ENCODE measurements at places on chromosomes 2 and 18.
A peak's percentile ranks its signal among the peaks of the same experiment; 100 is the strongest.

GRCh38 chr18:8142932-8143331 is 466.3 kb upstream of the RAB12 start:
- no peak for DNase-seq

GRCh38 chr2:236629961-236630872 is 60.6 kb downstream of the ACKR3 start:
- no peak for DNase-seq

DNA sequence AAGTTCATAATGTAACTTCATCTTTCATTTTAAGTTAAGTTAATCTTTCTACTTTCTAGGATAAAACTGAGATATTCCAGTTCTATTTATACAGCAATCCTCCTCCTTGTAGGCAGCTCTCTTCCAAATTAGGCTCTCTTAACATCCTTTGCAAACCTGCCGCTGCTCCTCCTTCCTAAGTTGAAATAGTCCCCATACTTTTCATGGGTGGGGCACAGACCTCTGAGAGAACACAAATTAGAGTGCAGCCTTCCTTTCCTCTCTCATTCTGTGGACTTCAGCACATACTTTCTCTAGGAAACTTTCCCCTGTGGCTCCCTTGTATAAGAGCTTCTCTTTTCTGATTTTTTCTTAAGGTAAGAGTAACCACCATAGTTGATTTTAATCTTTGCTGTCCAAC is 28.3 kb downstream of the TWSG1 start:
- no peak for DNase-seq

DNA sequence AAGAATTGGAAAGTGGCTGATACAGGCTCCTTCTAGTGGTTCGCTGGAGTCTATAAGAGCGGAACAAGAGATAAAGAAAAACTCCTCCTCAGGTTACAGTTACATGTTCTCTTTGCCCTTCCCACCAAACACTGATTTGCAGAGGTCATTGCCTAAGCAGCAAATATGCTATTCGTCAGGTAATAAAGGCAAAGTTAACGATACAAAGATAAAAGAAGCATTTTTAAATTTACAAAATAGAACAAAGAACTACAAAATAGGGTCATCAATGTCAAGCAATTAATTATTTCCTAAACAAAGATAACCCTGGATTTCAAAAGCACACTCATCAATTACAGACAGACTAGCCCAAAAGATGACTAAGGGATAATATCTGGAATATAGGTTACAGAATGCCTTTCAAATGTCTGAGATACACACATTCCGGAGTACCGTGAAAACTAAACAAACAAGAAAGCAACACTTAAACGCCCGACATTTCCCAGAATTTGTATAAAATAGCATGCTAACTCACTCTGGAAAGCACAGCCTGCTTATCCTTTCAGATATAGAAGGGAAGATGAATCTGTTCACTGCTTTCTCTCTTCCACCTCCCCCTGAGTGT is 186.4 kb downstream of the MREG start:
- no peak for DNase-seq

- no peak for DNase-seq
Measured at GRCh38 chr18:13868501-13869271, 44.7 kb downstream of the MC5R start.

DNA sequence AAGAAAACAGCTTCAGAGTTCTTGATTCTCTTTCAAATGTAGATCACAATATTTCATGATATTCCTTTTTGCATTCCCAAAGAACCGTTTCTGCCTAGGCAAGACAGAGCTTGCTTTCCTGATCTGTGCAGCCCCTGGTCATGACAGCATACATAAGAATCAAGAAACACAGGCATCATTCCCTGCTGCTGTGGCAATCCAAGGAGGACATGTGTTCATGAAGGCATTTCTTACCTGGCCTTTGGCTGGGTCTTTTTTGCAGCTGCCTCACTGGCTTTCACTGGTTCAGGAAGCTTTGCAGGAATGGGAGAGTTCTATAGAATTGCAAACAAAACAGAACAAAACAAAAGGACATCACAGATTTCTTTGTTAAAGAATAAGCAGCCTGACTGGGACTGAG is 87.6 kb upstream of the NFU1 start:
- no peak for DNase-seq

DNA sequence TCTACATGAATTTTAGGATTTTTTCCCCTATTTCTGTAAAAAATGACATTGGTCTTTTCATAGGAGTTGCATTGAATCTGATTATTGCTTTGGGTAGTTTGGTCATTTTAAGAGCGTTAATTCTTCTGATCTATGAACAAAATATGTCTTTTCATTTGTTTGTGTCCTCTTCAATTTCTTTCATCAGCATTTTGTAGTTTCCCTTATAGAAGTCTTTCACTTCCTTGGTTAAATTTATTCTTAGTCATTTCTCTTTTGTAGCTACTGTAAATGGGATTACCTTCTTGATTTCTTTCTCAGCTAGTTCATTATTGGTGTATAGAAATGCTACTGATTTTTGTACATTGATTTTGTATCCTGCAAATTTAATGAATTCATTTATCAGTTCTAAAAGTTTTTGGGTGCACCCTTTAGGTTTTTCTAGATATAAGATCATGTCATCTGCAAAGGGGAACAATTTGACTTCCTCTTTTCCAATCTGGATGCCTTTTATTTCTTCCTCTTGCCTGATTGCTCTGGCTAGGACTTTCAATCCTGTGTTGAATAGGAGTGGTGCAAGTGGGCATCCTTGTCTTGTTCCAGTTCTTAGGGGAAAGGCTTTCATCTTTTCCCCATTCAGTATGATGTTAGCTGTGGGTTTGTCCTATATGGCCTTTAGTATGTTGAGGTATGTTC is 36.6 kb upstream of the AAK1 start:
- no peak for DNase-seq

- no peak for DNase-seq
Measured at GRCh38 chr2:37920570-37920969, 4.5 kb upstream of the RMDN2 start.

- DNase-seq, result no peak
Measured at GRCh38 chr2:28658369-28658768, 93.3 kb upstream of the PPP1CB start.

DNA sequence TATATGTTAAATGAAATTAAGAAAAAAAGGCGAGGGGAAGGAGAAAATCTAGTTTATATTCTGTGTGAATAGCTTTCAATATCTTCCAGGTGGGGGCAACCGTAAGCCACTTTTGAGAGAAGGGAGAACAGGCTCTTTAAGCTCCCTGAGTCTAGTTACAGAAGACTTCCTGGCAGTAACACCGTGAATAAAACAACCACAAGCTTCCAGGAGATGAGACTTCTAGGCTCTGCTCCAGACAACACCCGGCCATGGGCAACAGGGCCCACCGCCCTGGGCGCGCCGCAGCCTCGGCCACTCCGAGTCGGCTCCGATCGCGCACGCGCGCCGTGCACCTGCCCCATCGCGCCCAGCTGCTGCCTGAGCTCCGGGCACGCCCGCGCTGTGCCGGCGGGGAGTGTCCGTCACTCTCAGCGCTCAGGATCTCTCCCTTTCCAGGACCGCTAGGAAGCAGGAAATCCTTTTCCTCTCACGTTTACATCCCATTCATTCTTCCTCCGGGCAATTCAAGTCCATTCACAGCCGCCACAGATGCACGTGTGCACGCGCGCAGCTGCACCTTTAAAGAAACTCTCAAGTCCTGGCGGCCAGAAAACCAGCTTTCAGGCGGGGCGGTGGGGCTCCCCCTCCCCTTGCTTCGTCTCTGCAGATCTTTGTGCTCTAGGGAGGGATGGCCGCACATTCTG is 19.4 kb upstream of the PAX3 start:
- DNase-seq, result no peak

- no peak for DNase-seq
Measured at GRCh38 chr2:82307511-82307910, 2003.0 kb upstream of the LRRTM1 start.

GRCh38 chr2:153875801-153876466 is 4.2 kb downstream of the GALNT13 start:
- DNase-seq, result no peak

GRCh38 chr2:158477202-158477601 is 20.4 kb downstream of the PKP4 start:
- DNase-seq, result peak; percentile 11

GRCh38 chr2:97714084-97714949 is 941 bp downstream of the ZAP70 start:
- no peak for DNase-seq

DNA sequence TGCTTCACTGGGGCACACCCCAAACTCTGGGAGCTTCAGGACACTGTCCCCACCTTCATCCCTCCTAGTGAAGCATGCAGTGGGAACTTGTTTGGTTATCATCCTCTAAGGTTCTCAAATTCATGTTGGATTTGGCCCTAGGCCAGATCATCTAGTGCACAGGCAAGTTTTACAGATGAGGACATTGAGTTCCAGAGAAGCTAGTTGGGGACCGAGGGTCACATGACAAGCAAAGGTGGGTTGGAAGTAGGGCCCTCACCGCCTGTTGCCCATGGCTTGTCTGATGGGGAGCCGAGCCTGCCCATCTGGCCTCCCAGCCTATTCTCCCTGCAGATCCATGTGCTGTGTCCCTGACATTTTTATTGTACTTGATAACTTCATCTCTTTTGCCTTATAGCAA is 2.8 kb downstream of the PRKCE start:
- no peak for DNase-seq

DNA sequence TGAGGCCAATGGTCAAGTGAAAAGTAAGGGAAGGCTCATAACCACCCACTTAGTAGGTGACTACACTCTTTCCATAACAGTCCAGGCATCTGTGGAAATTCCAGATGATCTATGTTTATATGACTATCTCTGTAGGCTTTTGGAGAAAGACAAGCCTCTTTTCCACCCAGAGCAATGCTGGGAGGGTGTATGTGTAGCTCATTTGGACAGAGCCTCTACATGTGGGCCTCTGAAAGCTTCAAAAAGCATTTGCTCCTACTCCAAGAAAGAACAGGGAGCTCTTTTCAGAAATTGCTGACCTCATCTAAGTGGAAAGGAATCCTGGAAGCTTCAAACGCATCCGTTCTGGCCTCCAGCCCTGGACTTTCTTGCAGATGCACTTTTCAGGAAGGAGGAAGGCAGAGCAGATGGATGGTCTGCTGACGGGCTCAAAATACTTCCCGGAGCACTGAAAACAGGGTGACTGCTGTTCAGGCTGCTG is 308.7 kb downstream of the LRATD1 start:
- no peak for DNase-seq

GRCh38 chr2:147554521-147555107 is 290.2 kb upstream of the ACVR2A start:
- DNase-seq, result no peak

GRCh38 chr2:25885933-25886332 is 7.6 kb upstream of the ASXL2 start:
- DNase-seq, result no peak

GRCh38 chr2:219430633-219431615 is 3.7 kb upstream of the SPEG start:
- no peak for DNase-seq

- no peak for DNase-seq
Measured at GRCh38 chr2:71617266-71617665, 163.9 kb downstream of the DYSF start.

- DNase-seq, result no peak
Measured at GRCh38 chr2:172836347-172836821, 100.7 kb downstream of the RAPGEF4 start.

- no peak for DNase-seq
Measured at GRCh38 chr2:64837116-64837731, 152.0 kb upstream of the SLC1A4 start.

- no peak for DNase-seq
Measured at GRCh38 chr2:121796239-121796638, 40.8 kb downstream of the TSN start.

- no peak for DNase-seq
Measured at GRCh38 chr18:70688286-70688685, 399.4 kb downstream of the SOCS6 start.

DNA sequence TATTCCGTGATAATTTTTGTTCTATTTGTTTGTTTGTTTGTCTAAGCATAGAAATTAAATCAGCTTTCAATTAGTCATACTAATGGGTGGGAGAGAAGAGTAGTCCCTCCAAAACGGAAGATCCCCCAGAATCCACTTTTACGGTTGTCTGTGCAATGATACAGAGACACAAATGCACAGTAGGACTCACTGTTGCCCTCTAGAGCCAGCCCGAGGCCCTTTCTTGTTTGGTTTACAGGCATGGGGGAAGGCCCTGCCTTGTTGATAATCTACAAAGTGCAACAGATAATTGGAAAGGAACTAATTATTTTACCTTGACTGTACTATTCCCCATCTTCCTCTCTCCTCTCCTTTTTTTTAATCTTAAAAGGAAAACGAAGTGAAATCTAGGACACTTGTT is 121.1 kb downstream of the ACOXL start:
- peak; percentile 36 for DNase-seq
